ENCODE measurements at places on chromosomes 13 and 19. TPM values are rescaled to one million over a fixed set of nuclear protein-coding genes. Genes with fewer than 3 reads are reported as not detected.

- DNase-seq, result no peak
- no peak overlapping the region for H3K4me3 ChIP-seq
- no peaks in the 10 kb centered on the region for H3K27me3 ChIP-seq
- H3K27ac ChIP-seq, result no peak overlapping the region
- no peaks in the 10 kb centered on the region for H3K36me3 ChIP-seq
These were observed 6.4 kb upstream of the DNMT1 start for GRCh38 chr19:10201176-10201575.

DNA sequence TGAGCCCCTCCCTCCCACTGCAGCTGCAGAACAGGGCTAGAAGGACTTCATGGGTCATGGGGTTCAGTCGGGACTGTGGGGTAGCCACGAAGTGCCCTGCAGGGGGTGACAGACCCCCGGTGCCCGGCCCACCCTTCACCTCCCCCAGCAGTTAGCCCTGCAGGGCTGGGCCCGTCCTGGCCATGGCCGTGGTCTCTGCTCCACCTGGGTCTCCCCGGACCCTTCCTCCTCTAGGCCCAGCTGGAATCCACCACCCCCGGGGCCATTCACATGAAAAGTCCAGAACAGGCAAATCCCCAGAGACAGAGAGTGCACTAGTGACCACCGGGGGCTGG, 17.3 kb downstream of the MKNK2 start:
- peaks cover 66% of the 10 kb centered on the region for H3K4me1 ChIP-seq
- no peak for DNase-seq
- no peaks in the 10 kb centered on the region for H3K27me3 ChIP-seq
- H3K4me3 ChIP-seq, result no peak overlapping the region

- H3K27ac ChIP-seq, result no peak overlapping the region
- H3K4me3 ChIP-seq, result no peak overlapping the region
- H3K27me3 ChIP-seq, result no peaks in the 10 kb centered on the region
These were observed 57.9 kb upstream of the DACH1 start for GRCh38 chr13:71924931-71925330.

Gene TEX26
- not detected for total RNA-seq

DNA sequence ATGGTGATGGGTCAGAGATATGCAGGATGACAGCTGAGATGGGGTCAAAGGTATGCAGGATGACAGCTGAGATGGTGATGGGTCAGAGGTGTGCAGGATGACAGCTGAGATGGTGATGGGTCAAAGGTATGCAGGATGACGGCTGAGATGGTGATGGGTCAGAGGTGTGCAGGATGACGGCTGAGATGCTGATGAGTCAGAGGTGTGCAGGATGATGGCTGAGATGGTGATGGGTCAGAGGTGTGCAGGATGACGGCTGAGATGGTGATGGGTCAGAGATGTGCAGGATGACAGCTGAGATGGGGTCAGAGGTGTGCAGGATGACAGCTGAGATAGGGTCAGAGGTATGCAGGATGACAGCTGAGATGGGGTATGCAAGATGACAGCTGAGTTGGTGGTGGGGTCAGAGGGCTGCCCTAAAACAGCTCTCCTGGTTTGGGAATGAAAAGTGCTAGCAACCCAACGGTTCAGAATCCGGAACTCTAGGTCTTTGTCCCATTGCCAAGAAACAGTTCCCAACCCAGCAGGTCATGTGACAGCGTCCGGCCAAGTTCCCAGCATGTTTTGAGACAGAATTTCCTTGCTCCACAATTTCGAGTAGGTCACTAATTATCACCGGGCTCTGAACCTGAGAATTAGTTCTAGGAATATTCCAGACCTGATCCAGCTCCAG, 3.2 kb downstream of the SELENOW start:
- H3K27me3 ChIP-seq, result no peaks in the 10 kb centered on the region
- H3K4me3 ChIP-seq, result peak overlapping the region; percentile 80
- peak overlapping the region; percentile 97 for H3K27ac ChIP-seq
- H3K36me3 ChIP-seq, result peaks cover 35% of the 10 kb centered on the region

Gene BCAM
- 32.4 TPM for total RNA-seq

- no peak for DNase-seq
- H3K27ac ChIP-seq, result no peak overlapping the region
- H3K4me3 ChIP-seq, result no peak overlapping the region
These were observed 77.0 kb downstream of the RUBCNL start for GRCh38 chr13:46310066-46310465.

DNA sequence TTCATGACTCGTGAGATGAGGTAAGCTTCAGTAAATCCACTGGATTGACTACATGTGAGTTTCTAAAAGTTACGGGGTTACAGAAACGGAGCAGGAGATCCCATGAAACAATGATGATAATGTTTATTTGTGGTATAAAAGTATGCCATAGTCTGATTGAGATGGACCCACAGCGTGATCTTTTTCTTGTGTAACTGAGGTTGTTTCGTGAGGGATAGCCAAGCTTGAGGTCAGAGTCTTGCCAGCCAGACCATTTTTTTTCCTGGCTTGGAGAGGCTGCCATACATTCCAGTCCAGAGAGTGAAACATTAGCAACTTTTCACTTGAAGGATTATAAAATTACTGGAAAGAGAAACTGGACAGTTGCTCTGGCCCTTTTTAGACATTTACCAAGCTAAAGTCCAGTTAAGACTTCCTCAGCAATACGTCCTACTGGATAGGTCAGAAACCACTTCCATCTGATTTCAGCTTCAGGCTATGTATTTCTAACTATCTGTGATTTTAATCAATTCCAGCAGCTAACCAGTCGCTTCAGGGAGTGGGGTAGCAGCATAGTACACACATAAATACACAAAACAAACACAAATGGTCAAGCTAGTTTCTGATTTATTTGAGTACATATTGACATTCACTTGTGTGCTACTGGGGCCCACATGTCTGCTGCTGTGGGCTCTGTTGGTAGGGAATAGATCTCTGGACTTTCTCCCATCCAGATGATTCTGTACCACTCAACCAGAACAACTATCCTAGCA, 194.6 kb downstream of the POSTN start:
- H3K4me3 ChIP-seq, result no peak overlapping the region
- no peaks in the 10 kb centered on the region for H3K27me3 ChIP-seq
- no peak overlapping the region for H3K27ac ChIP-seq
- H3K4me1 ChIP-seq, result no peaks in the 10 kb centered on the region

DNA sequence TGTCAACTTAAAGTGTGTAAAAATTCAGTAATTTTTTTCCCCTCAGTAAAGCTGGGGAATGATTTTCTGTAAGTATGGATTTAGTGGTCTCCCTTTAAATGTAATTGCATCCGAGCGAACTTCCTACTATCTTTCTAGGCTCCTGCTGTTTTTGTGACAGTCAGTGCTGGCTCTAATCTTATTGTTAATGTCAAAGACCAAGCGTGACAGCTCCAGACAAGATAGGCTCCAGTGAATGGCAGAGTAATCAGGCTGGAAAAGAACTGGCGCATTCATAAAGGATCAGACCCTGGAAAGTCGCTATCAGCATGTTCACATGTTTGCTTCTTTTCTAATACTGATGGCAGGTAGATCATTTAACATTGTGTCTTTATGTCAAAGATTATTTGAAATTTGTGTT, 908.0 kb upstream of the ATXN8OS start:
- no peaks in the 10 kb centered on the region for H3K36me3 ChIP-seq
- no peaks in the 10 kb centered on the region for H3K4me1 ChIP-seq
- no peak overlapping the region for H3K4me3 ChIP-seq
- no peak overlapping the region for H3K27ac ChIP-seq

Gene ANKLE1
- 1.4 TPM for total RNA-seq

DNA sequence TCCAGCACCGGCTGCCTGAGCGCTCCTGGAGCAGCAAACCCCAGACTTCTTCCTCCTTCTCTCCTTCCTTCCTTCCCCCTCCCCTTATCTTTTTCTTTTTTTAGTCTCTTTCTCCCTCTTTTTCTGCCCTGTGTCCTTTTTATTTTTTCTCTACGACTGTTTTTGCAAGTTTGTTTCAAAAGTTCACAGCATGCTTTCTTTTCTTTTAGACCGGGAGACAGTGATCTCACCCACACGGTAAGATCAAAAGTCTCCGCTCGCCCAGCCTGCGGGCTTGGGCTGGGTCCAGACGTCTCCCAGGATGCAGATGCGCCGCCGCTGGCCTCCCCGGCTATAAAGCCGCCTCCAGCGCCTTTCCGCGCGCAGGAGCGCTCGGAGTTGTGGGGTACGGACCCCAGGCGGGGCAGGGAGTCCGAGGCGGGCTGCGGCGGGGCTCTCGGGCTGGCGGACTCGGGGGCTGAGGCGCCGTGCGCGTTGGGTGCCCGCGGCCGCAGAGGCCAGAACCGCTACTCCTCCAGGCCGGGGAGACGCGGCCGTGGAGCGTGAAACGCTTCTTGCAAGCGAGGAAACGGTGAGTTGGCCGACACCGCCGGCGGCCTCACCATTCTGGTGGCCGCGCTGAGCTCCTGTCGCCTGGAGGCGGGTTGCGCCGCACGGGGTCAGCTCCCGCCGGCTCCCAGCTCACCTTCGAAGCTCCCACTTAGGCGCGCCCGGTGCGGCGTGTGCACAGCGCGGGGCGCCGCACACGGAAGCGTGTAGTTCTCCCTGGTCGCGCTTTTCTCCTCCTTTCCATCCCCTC, 2.0 kb upstream of the TSHZ3 start:
- DNase-seq, result no peak
- H3K4me3 ChIP-seq, result peak overlapping the region; percentile 76
- no peaks in the 10 kb centered on the region for H3K27me3 ChIP-seq
